ENCODE measurements at places on chromosomes 16 and 17.
A peak's percentile ranks its signal among the peaks of the same experiment; 100 is the strongest.

DNA sequence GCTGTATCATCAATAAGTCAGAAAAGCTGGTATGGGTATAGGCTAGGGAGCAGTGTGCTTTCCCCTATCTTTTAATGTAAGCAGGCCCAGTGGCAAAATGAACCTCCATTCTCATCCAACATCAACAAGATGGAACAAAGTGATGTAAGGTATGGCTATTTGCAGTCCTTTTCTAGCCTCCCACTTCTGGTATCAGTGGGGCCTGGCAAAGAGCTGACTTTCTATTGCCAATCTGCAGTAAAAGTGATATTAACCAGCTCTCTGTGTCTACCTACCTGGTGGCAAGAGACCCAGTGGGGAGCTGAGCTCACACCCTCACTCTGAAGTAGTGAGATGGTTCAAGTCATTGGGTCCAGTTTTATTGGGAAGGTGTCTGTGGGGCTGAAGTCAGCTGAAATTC is 1492.6 kb downstream of the CDH11 start:
- no peak for DNase-seq

DNA sequence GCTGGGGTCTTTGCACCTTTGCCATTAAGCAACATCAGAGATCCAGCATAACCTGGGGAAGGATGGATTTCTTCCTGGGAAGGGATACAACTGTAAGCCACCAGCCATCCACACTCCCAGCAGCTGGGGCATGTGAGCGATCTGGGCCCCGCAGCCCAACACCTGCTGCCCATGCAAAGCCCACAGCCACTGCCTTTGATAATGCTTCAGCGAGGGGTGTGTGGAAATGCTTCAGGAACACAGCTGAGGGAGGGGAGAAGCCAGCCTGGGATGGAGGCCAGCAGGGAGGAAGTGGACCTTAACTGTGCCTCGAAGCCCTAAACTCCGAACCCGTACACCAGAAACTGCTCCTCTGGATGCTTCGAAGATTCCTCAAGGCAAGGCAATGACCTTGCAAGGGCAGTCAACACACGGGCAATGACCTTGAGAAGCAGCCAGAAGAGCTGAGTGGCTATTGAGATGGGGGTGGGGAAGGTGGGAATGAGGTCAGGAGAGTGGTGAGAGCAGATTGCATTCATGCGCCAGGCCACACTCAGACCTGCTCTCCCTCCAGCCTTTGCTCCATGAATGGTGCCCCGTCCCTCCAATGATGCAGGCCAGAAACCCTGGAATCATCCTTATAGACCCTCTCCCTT is 49.1 kb downstream of the KATNIP start:
- DNase-seq, result no peak

- DNase-seq, result no peak
Observed at GRCh38 chr17:43758086-43758485, 505 bp downstream of the SOST start.

GRCh38 chr17:2898255-2898926 is 102.2 kb downstream of the RAP1GAP2 start:
- no peak for DNase-seq

DNA sequence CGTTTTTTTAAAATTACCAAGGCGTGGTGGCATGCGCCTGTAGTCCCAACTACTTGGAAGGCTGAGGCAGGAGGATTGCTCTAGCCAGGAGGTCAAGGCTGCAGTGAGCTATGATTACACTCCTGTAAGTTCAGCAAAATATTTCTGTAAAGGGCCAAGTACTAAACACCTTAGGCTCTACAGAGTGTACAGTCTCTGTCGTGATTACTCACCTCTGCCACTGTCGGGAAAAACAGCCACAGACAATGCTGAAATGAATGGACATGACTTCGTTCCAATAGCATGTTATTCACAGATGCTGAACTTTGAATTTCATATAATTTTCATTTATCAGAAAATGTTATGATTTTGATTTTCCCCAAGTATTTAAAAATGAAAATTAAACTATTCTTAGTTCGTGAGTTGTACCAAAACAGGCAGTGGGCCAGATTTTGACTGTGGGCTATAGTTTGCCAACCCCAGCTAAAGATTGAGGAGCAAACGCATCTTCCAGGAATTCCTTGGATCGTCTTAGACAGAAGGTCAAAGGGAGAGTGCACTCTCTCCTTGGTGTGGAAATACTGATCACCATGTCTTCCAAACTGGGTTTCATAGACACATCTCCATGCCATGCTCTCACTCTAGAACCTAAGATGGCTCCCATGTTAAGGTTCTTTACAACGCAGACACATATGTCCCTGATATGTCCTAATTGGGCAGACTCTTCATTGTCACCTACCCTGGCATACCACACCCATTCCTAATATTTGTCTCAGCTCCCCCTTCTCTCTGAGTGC is 89.5 kb downstream of the MARF1 start:
- no peak for DNase-seq

GRCh38 chr16:85201574-85201973 is 89.3 kb upstream of the CIBAR2 start:
- DNase-seq, result no peak

DNA sequence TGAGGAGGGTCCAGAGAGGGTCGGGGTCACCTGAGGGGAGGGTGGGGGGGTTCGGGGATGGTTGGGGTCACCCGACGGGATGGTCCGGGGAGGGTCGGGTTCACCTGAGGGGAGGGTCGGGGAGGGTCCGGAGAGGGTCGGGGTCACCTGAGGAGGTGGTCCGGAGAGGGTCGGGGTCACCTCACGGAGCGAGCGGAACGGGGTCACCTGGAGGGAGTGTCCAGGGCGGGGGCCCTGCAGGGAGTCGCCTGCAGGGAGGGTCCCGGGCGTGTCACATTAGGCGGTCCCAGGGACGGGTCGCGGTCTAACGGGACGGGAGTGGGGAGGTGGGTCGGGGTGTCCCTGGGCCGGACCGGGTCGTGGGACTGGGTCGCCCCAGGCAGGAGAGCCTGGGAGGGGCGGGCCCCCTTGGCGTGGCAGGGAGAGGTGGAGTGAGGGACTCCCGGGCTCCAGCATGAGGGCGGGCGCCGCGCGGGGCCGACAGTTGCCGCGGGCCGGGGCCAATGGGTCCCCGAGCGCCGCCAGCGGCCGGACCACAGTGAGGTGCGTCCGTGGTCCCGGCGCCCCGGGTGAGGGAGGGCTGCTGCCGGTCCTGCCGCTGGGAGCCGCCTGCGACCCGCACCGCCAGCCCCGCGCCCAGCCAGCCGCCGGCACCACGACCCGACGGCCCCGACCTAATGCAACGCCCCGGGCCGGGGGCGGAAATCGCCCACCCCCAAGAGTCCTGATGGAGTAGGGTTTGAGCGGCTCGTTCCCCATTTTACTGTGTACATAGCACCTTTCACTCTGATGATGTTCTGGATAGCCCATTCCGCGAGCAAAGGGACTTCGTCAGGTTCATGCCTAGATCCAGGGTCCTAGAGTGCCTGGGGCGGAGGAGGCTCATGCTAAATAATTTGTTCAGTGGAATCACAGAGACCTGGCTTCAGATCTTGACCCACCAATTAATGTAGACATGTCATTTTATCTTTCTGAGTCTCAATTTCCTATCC is 1.2 kb upstream of the ABCA3 start:
- DNase-seq, result no peak

DNA sequence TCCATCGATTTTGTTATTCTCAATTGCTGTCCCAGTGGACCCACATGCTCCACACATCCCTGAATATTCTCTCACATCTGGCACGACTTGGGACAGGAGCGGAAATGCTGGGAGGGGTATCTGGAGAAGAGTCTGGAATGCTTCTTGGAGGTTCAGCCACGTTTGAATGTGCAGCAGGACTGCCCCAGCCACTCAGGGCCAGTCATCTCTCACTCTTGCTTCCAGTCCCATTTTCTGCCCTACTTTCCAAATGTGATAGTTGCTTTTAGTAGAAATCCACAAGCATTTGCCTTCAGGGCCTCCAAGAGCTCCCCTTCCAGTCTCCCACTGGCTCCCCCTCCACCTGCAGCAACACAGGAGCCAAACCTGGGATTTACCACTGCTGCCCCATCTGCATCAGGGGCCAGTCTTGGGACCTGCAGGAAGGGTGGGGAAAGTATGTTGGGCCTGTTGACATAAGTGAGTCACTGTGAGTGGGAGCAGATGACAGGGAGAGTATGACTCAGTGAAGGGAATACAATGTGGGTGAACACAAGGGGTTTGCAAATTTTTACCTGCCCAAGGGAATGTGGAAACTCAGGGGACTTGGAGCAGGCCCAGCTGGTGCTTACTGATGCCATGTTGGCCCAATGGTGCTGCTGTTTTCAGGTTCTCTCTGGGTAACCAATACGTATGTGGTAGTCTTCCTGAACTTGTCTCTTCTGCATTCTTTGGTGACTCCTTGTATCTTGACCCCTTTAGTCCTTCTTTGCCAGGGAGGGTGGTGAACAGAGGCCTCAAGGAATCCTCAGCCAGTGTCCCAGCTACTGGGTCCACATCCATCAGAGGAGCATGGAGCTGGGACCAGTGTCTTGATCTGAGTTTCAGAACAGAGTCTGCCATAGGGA is 78.8 kb upstream of the CRHR1 start:
- DNase-seq, result peak; percentile 34

DNA sequence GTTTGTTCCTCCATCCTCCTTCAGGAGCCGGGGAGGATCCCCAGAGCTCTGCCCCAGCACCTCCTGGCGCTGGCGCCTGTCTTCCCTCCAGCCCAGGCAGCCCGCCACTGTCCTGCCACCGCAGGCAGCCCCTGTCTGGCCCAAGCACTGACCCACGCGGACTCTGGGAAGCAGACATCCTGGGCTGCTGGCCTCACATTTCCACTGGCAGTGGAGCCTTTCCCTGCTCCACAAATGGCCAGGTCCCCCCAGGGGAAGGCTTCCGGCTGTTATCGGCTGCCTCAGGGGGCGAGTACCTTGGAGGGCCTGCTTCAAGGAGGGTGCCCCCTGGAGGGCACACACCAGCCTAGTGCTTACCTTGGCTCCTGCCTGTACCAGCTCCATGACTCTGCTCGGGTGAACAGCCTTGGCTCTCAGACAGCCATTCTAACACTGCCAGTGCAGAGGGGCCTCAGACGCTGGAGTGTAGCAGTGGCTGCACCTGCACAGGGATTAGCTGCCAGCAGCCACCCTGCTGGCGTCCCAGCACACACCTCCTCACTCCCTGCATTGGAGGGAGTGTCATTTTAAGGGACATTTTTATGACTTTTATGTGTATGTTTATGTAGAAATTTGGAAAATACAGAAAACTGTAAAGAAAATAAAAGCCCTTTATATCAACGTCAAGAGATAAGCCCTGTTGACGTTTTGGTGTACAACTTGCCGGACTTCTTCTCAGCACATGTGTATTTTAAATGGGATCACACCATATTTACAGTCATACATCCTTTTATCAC is 21.0 kb downstream of the ACE start:
- no peak for DNase-seq

GRCh38 chr17:34614698-34615097 is 35.3 kb downstream of the TMEM132E start:
- DNase-seq, result no peak

GRCh38 chr16:27798241-27798640 is 248.3 kb downstream of the KATNIP start:
- DNase-seq, result no peak

DNA sequence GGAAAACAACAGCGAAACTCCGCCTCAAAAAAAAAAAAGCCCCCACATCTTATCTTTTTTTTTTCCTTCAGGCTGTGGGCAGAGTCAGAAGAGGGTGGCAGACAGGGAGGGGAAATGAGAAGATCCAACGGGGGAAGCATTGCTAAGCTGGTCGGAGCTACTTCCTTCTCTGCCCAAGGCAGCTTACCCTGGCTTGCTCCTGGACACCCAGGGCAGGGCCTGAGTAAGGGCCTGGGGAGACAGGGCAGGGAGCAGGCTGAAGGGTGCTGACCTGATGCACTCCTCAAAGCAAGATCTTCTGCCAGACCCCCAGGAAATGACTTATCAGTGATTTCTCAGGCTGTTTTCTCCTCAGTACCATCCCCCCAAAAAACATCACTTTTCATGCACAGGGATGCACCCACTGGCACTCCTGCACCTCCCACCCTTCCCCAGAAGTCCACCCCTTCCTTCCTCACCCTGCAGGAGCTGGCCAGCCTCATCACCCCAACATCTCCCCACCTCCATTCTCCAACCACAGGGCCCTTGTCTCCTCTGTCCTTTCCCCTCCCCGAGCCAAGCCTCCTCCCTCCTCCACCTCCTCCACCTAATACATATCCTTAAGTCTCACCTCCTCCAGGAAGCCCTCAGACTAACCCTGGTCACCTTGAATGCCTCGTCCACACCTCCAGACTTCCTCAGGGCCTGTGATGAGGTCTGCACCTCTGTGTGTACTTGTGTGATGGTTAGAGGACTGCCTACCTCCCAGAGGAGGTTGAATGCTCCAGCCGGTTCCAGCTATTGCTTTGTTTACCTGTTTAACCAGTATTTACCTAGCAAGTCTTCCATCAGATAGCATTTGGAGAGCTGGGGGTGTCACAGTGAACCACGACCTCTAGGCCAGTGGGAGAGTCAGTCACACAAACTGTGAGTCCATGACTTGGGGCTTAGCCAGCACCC is 1.2 kb upstream of the HBA1 start:
- DNase-seq, result peak; percentile 18

DNA sequence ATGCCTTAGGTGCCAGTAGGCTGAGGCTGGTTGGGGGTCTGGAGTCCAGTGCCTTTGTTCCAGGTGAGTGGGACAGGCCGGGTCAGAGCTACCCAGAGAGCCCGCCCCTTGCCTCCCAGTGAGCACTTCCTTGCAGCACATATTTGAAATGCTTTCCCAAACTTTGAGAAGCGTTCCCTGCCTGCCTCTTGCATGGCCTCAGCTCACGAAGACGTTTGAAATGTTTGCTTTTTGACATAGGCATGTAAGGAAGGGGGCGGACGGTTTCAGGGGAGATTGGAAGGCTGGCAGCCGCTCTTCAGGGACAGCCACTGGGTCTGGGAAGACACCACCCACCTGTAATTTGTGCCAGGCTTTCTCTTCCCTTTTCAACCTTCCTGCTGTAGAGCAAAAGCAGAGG is 5.1 kb upstream of the FOXL1 start:
- no peak for DNase-seq

- no peak for DNase-seq
Observed at GRCh38 chr16:1443403-1443973, 868 bp downstream of the CCDC154 start.

- peak; percentile 77 for DNase-seq
Observed at GRCh38 chr17:77127735-77128361, 12.9 kb upstream of the SEC14L1 start.

DNA sequence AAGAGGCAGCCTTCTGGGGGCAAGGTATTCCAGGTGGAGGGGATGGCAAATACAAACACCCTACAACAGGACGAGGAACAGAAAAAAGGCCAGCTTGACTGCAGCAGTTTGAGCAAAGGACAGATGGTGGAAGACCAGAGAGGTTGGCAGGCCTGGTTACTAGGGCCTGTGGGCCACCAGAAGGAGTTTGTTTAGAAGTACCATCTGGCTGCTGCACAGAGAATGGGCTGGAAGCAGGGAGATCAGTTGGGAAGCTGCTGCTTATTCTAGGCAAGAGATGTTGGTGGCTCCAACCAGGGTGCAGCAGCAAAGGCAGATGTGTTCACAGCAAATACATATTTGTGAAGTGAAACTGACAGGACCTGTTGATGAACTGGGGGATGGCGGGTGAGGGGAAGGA is 2.9 kb upstream of the YPEL2 start:
- no peak for DNase-seq

GRCh38 chr16:165539-166374 is at the start of gene HBM:
Gene HBM (plus strand): TSS chr16:165978. CDS start chr16:165998, 20 bp downstream.
- DNase-seq, result no peak

GRCh38 chr16:11470676-11471415 is 115.9 kb downstream of the LITAF start:
- DNase-seq, result peak; percentile 15

GRCh38 chr16:874366-875181 is 74.0 kb upstream of the GNG13 start:
- no peak for DNase-seq

GRCh38 chr17:73833775-73834488 is 189.7 kb upstream of the SDK2 start:
- DNase-seq, result no peak

- DNase-seq, result no peak
Observed at GRCh38 chr17:43327421-43327820, 71.4 kb upstream of the ARL4D start.
